Right lung (tissue), 10 donors: ENCODE measurements at places on chromosomes 12 and 14. TPM values are rescaled to one million over a fixed set of nuclear protein-coding genes. Genes with fewer than 3 reads are reported as not detected.

GRCh38 chr12:104618691-104619090 lies 161.9 kb downstream of the CHST11 start:
- DNase-seq = no peak

- peak; percentile 58 for DNase-seq
Measured at GRCh38 chr12:8698132-8698851, 501 bp downstream of the RIMKLB start.

DNA sequence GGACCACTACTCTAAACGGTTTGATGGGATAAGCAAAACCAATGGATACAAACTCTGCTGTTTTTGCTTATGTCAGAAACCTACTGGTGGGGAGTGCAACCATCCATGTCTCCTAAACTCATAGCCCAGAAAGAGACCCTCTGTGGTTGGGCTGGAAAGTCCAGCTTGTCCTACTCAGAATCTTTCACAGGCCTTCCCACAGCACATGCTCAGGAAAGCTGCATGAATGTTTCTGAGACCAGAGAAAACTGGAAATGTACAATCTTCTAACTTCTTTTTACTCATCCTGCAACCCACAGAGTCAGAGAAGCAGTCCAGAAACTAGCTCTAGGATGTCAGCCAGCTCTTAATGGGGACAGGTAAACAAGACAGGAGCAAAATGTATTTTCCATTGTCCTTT lies 73.3 kb downstream of the ANO2 start:
- DNase-seq = no peak

DNA sequence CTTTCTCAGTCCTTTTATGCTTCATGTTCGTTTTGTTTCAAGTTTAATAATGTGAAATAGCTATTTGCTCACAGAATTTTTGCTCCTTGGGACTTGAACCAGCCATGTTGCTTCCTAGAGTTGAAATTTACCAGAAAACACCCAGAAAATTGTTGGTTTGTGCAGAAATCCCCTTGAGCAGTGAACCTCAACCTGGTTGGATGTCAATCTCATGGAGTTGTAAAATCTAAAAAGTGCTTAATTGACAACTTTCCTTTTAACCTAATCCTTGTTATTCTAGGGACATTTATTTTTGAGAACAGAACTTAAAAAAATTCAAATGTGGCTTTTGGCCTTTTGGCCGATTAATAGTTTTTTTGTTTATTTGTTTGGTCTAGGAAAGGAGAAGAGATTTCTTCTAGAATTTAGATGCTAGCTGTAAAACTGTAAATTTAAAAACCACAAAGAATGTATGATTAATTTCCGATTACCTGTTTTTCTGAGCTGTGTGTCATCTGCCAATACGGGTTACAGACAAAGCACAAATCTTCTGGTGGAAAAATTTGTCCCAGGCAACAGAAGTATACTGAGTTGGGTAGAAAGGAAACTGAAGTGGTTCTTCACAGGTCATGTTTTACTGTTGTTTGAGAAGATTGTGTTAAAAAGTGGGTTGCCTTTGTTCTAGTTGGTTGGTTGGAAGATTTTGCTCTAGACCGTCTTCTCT lies 154.4 kb downstream of the FUT8 start:
- no peak for DNase-seq

- DNase-seq = no peak
Measured at GRCh38 chr14:44446965-44447364, 60.1 kb downstream of the FSCB start.

DNA sequence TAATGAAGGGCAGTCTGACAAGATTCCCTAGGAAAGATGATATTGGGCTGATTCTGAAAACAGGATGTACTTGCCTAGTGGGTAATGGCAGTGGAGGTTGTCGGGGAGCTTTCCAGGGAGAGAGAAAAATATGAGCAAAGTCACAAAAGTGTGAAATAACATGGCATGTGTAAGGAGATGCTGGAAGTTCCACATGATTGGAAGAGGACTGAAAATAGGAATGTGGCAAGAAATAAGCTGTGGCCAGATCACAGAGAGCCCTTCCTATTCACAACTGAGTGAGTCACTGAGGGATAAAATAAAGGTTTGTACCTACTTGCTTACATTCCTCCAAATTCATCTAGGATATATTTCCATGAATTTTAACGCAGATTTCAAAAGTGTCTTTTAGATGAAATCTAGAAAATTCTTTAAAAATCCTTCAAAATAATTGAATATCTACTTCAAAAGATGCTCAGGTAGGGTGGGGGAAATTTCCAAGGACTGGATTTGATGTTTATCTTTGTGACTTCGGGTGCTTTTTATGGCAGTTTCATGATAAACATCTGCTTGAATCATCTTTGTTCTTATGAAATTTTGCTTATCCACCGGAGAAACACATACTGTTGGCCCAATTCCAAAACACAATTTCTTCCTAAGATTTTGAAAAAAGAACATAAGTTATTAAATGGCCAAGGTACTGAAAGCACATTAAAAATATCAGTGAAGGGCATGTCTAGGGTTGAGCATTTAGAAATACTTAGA lies 36.3 kb upstream of the SLC2A13 start:
- no peak for DNase-seq

GRCh38 chr12:29743801-29744200 lies 39.9 kb downstream of the TMTC1 start:
- no peak for DNase-seq

- no peak for DNase-seq
Measured at GRCh38 chr12:55718015-55718414, 2.2 kb downstream of the BLOC1S1 start.

Gene ZDHHC22
- not detected for polyA plus RNA-seq

Gene HCAR1
- polyA plus RNA-seq = 0.23 TPM
